ENCODE measurements at places on chromosomes 6 and 20.

- peak; percentile 91 for DNase-seq
Measured at GRCh38 chr20:50308513-50309279, 118.1 kb downstream of the CEBPB start.

DNA sequence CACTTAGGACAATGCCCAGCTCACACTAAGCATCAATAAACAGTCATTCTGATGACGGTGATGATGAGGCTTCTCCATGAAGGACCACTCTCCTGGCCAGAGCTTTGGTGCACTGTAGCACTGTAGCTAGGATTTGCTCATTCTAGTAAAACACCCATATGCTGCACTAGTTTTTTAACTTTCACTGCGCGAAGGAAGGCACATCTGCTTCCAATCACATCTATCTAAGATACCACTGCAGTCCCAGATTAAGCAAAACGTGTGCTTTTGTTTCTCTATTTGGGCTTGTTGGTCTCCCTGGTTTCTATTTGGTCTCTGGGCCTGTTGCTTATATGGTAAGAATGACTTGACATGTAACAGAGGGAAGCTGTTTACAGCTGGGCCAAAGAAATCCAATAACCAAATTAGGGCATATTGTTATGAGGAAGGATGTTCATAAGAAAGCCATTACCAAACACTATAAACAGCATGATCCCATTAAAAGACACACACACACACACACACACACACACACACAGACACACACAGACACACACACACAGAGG lies 62.4 kb downstream of the FAM229B start:
- no peak for DNase-seq

DNA sequence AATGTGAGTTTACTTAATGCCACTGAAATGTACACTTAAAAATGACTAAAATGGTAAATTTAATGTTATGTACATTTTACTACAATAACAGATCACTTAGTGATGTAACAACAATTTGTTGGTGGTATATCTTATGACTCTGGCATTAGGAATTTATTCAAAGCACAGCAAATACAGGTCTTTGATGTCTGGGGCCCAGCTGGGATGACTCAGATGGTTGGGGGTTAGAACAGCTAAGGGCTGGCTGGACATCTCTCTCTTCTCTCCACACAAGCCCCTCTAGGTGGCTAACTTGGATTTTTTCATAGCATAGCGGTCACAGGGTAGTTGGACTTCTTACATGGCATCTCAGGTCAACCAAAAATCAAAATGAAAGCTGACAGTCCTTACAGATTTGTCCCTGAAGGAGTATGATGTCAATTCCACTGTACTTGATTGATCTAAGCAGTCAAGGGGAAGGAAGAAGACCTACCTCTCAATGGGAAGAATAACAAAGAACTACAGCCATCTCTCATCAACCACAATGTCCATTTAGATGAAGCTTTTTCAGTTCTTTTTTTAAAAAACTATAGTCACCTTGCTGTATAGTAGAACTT lies 37.5 kb upstream of the LCA5 start:
- DNase-seq = no peak

DNA sequence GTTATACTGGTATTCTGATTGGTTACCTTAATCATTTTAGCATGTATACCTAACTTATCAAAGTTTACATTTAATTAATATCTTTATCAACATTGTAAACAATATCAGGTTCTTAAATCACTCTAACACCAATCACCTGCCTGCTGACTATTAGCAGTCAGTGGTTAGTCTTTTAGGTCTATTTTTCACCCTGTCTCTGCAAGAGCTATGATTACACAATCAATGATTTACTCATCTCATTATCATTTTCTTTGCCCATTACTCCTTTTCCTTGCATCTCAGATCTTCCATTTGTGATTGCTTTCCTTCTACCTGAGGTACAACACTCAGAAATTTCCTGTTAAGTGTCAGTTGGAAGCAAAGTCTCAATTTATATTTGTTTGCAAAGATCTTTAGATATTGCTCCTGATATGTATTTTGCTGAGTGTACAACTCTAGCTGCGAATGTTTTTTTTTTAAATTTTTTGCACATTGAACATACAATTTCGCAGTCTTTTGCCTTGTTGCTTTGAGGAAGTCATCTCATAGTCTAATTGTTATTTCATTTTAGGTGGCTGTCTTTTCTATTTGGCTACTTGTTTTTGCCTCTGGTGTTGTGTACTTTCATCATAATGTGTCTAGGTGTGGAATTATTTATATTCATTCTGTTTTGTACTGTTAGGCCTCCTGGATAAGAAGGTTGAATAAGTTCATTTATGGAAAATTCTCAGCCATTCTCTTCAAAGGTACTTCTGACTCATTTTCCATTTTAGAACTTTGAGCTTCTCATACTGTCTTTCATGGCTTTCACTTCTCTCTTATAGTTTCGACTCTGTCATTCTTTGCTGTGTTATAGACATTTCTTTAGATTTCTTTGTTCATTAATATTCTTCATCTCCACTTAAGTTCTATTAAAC lies 104.9 kb upstream of the CEP162 start:
- DNase-seq = no peak

DNA sequence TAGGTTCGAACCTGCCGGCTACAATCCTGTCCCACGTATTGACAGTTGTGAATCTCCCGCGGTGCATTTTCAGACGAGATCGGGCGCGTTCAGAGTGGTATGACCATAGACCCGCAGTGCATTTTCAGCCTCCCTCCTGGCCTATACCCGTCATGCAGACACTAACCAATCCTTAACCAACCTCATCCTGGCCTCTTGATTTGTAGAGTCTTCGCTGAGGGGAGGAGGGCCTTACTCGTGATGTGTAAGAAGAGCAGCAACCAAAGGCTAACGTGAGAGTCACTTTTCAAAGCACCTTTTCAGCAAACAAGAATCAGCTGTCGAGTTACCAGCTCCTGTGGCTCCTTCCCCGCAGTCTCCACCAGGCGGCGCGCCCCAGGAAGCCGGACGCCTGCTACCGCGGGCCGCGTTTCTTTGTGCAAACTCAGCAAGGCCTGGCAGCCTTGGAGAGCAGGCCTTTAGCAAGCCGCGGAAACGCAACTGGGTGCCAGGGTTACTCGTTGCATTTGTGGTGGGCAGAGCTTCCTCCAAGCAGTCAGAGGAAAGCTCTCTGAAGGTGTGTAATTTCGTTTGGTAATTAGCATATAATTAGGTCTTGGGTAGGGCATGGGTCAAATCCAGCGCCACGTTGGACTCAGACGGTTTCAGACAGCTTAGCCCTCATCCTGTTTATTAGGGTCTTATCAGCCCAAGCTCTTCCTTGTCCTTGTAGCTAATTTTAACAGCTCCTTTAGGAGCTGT lies 139.8 kb downstream of the OR2B2 start:
- DNase-seq = no peak
